ENCODE measurements at places on chromosomes 4 and X.

DNA sequence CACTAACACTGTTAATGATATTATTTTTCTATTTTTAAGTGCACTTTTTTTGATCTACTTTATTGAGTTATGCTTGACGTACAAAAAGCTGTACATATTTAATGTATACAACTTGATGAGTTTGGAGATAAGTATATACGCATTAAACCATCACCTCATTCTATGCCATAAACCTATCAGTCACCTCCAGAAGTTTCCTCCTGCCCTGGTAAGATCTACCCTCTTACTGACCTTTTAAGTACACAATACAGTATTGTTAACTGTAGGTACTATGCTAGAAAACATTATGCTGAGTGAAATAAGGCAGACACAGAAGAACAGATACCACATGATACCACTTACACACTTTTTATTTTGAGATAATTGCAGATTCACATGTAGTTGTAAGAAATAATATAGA, 36.9 kb downstream of the INTS6L start:
- DNase-seq: no peak

DNA sequence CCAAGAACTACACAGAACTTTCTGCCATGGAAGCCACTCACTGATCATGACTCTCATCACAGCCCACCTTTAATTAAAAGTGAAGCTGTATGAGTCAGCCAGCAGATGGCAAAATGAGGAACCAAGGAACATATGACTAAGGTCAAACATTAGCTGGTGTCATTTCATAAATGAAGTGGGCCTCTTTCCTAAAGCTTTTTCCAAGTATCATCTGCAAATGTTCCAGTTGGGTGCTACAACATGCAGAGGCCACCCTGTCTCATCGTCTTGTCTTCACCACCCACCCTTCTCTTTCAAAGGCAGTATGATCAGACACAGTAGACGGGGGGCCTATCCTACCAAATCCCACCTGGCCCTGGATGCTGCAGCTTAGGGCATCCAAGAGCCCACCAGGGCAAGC, 9.2 kb upstream of the EOLA1 start:
- no peak for DNase-seq

GRCh38 chr4:121736735-121737351, 28.1 kb downstream of the SMIM43 start:
- no peak for DNase-seq

GRCh38 chrX:104695593-104695992, 129.6 kb downstream of the IL1RAPL2 start:
- no peak for DNase-seq

DNA sequence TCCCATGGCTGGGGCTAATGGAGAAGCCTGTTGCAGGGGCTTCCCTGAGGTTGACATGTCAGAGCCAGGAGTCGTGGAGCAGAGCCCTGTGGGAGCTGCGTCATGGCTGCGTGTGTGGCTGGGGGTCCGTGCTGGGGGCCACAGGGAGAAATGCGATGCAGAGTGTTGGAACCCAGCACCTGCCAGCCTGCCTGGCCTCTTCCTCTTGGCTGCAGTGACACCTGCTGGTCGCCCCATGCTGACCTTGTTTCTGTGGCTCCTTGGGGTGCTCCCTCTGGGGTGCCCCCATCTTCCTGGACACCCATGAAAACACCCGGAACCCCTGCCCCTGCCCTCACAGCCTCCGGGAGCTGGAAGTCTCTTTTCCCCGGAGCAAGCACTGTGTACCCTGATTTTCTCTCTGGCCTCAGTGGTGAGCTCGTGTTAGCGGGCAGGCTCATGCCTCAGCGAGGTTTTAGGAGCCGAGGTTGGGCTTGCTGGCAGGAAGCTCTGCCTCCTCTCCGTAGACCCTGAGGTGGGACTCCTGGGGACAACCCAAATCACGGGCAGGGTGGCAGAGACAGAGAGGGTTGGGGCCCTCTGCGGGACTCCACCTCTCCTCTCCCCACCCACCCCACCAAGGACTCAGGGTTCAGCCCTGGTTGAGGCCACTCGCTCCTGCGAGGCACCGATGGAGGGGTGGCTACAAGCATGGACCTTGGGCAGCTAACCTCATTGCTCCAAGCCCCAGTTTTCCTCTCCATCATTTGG, 103.7 kb downstream of the SORCS2 start:
- no peak for DNase-seq

DNA sequence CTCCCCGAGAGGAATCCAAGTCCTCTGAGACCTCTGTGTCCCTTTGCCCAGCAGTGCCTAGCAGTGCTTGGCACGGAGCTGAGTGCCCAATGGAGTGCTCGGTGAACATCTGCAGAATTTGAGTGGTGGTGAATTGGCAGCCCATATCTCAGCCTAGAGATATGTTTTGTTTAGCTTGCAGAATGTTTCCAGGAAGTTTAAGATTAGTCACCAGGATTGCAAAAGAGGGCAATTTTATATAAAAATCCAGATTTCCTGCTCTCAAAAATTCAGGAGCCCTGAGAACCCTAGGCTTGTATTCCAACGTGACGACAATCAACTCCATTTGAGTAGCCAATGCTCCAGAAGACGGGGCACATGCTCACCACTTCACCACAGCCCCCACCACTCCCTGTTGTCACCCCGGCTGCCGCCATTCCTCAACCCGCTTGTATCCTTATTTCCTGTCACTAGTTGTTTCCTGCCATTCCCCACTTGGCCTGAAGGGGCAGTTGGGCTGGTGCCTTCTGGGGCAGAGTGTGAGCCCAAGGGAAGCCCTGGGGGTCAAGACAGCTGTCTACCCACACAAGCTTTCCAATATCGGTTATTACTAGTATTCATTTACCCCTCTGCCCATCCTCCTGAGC, 116.9 kb downstream of the EFNB1 start:
- no peak for DNase-seq

GRCh38 chrX:1421433-1422134, 29.7 kb upstream of the SLC25A6 start:
- no peak for DNase-seq

DNA sequence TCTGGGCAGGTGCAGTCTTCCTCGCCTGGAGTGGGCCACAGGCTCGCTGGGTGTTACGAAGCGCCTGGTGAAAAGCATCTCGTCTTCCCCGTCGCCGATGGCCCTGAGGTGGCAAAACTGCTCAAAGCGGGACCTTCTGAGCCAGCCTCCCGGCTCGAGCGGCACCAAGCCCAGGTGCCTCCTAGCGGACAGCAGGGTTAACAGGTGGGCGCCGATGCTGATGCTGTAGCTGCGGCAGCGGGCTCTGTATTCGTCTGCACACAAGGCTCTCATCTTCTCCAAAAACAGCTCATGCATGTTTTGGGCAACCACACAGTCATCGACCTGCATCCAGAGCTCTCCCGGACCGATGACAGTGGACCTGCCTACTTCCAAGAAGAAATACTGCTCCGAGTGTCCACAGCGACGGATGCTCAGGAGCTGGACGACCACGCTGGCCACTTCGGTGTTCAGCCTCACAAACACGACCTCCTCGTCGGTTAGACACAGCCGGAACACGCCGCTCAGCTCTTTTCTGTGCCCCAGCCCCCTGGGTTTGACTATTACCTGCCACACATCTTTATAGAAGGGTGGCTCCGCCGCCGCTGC, 1.2 kb downstream of the IRS4 start:
- no peak for DNase-seq

- no peak for DNase-seq
These were observed 127.0 kb upstream of the ETNPPL start for GRCh38 chr4:108889696-108890483.

GRCh38 chrX:68396953-68397352, 36.3 kb downstream of the OPHN1 start:
- DNase-seq: no peak

DNA sequence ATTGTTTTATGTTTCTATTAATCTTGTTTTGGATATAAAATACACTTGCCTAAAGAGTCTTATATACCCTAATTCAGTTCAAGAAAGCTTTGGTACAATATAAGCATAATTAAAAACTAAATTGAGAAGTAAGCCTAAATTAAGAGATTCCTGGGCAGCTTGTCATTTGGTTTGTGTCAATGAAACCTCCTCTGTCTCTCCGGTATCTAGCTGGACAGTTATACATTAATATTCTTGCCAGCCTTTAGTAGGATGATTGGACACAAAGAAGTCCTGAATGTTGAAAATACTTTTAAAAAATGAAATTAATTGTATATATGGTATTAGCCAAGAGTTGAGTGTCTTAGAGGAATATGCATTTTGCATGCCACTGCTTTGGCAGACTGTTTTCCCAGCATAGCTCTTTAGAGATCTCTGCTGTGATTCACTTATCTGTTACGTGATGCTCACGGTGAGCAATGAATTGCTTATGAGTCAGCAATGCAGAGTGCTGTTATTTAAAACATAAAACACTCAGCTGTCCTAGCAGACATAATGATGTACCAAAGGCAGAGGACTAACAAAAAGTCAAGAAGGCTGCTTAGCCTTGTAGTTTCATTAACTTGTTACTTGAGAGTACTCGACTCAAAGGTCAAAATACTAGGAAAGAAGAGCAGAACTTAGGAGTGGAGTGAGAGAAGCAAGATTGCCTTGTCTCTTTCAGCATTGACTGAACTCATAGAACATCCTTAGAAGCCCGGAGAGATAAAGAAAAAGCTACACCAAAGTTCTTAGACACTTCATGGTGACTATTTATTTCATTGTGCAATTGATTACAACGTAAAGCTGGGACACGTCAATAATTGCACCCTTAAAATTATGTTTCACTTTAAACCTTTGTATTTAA, 1296.1 kb upstream of the PCDH7 start:
- DNase-seq: no peak

DNA sequence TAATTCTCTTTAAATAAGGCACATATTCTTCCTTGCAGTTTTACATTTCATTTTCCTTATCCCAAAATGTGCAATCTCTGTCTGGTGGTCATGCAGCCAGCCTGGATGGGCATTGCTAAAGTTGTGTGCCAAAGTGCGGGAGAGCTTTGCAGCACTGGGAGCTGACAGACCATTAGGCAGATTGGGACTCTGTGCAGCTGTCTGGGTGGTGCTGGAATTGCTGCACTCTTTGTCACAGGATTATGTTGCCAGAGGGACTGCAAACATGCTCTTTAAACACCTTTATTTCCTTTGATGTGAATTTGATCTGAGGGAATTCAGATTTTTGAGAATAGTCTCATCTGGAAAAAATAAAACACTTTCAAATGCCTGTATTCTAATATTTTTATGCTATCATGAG, 956.2 kb upstream of the DIAPH2 start:
- DNase-seq: no peak

All from stimulated activated CD4-positive, alpha-beta T cell treated with anti-CD3 and anti-CD28 coated beads, TNF-alpha, amount 100 ng/mL, for 1 hour (primary cell).